AG09309 (cell line): ENCODE measurements at places on chromosomes 6 and 20.

GRCh38 chr6:134464690-134465411 is 146.9 kb upstream of the SGK1 start:
- DNase-seq, result no peak

DNA sequence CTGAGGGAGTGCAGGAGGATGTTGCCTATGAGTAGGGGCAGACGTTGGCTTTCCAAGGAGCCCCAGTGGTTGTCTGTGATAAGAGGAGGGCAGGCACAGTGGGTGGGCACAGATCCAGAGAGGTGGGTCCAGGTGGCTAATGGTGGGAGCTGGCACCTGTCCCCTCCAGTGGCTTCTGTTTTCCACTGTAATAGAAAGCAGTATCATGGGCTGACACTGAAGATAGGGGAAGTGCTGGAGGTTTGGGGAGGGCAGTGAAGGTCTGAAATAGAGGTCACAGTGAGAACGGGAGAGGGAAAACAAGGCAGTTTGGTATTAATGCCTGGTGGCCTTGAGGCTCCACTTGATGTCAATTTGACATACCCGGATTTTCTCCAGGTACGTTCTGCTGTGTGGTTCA is 10.5 kb upstream of the TXNDC5 start:
- no peak for DNase-seq

DNA sequence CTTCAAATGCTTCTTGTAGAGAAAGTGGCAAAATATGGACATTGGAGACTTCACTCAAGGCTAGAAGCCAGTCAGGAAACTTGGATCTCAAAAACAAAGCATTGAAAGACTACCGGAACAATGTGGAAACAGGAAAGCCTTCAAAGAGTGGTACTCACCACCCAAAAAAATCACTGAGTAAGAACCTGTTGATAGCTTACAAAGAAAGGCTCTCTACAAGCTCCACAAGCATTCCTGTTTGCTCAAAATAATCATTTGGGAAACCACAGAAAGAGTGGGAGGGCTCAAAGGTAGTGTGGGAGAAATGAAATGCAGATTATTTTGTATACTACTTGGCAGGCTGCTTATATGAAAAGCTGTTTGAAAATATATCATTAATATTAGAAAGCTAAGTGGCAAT is 9.5 kb upstream of the DST start:
- no peak for DNase-seq

- DNase-seq, result no peak
Observed at GRCh38 chr6:44487002-44487401, 99.5 kb downstream of the CDC5L start.

- no peak for DNase-seq
Observed at GRCh38 chr6:157172231-157172701, 151.1 kb downstream of the TMEM242 start.

- no peak for DNase-seq
Observed at GRCh38 chr20:8427419-8428040, 295.5 kb downstream of the PLCB1 start.
